ENCODE measurements at places on chromosomes 1 and 21. TPM values are rescaled to one million over a fixed set of nuclear protein-coding genes. Genes with fewer than 3 reads are reported as not detected.

GRCh38 chr1:149848340-149849110, 50.8 kb upstream of the BOLA1 start:
- no peaks in the 10 kb centered on the region for H3K36me3 ChIP-seq
- no peak overlapping the region for H3K27ac ChIP-seq
- DNase-seq = no peak
- H3K4me3 ChIP-seq = peak overlapping the region; percentile 72

RPE65 gene
- not detected for total RNA-seq

DNA sequence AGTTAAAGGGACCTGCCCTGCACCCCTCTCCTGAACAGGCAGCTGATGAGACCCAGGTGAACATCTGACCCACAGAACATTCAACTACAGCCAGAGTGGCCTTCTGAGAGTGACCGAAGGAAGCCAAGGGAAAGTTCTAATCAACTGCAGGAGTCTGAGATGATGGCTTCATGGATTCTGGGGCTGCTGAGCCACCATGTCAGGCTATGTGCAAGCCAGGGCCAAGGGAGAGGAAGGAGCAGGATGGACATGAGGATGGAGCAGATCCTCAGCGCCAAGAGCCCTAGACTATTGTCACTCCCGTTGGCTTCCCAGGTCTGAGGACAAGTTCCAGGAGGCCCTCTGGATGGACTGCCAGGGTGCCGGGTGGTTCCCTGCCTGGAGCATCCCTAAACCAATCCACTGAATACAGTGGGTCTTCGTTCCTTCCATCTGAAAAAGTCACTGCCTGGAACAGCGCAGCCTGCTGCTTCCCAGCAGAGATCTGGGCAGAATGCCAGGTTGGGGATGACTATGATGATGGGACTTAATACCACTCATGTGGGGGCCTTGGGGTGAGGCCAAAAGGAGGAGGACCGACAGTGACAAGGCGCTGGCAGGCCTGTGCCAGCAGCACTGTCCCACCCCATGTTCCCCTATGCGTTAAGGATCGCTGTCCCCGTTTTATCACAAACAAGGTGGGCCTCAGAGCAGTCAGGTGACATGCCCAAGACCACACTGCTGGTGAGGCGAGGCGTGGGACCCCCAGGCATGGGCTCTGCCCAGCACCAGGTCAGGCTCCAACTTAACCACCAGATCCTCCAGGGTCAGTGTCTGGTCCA, 19.8 kb downstream of the SPOCD1 start:
- H3K4me1 ChIP-seq = peaks cover 2% of the 10 kb centered on the region
- no peak overlapping the region for H3K27ac ChIP-seq
- DNase-seq = no peak
- H3K36me3 ChIP-seq = no peaks in the 10 kb centered on the region

DNA sequence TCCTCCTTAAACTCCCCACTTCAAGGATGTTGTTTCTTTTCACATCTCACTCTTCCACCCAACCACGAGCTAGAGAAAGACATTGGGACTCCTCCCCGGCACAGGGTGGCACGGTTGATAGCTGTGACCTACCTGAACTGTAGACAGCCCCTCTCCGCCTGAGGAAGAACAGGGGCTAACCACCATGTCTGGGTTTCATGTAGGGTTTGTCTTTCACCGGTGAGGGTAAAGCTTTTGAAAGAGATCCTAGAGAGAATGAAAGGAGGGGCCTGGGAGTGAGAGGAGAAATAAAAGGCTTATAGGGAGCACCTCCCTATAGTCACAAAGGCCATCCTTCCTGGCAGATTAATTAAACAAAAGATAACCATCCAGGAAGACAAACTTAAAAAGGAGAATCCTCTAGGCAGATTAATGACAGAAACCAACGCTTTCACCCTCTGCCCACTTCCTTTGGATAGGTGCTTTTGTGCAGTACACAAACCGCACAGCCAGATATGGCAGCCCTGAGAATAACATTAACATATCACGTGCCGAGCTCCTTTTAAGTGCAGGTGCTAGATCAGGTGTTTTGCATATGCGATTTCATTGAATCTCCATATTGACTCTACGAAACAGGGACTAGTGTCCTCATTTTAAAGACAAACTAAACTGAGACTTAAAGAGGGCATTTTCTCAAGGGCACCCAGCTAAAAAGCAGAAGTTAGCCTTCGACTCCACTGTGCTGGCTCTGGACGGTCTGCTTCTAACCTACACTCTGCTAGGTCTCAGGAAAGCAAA, 178.1 kb upstream of the RUNX1 start:
- no peaks in the 10 kb centered on the region for H3K27me3 ChIP-seq
- no peak overlapping the region for H3K4me3 ChIP-seq
- H3K4me1 ChIP-seq = peaks cover 10% of the 10 kb centered on the region
- no peaks in the 10 kb centered on the region for H3K36me3 ChIP-seq
- peak overlapping the region; percentile 69 for H3K27ac ChIP-seq

- H3K36me3 ChIP-seq = no peaks in the 10 kb centered on the region
- H3K4me1 ChIP-seq = no peaks in the 10 kb centered on the region
- H3K27ac ChIP-seq = no peak overlapping the region
- H3K4me3 ChIP-seq = peak overlapping the region; percentile 64
- no peaks in the 10 kb centered on the region for H3K27me3 ChIP-seq
Observed at GRCh38 chr1:156388174-156389137, 19.4 kb downstream of the RHBG start.

DNA sequence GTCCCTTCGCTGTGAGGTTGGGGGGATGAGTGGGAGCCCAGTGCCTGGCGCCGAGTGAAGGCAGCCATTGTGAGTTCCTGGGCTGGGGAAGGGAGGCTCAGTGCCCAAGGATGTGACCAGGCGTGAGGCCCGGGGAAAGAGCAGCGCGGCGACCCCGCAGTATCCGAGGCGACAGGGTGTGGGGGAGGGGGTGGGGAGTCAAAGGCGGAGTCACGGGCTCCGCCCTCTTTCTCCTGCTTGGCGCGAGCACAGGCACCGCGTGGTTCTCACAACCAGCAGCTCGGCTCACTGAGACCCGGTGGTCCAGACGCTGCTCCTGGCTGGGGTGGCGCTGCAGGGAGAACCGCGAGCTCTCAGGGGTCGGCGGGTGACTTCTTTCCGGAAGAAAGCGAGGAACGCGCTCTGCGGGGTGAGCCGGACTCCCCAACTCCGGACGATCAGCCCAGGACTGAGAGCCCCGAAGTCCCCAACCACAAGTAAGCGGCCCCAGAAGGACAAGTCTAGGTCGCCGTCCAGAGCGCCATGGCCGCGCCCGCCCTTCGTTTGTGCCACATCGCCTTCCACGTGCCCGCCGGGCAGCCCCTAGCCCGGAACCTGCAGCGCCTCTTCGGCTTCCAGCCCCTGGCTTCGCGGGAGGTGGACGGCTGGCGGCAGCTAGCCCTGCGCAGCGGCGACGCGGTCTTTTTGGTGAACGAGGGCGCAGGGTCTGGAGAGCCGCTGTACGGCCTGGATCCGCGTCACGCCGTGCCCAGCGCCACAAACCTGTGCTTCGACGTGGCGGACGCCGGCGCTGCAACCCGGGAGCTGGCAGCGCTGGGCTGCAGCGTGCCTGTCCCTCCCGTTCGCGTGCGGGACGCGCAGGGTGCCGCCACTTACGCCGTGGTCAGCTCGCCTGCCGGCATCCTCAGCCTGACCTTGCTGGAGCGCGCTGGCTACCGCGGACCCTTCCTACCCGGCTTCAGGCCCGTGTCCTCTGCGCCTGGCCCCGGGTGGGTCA, at the start of gene HPDL:
Gene HPDL, plus strand, starts transcription at position 269 of the 997 bp plus-strand sequence. Its CDS starts 254 bp downstream, at position 523.
- H3K27ac ChIP-seq = no peak within 1 kb of the TSS
- DNase-seq = no peak
- H3K36me3 ChIP-seq = no peaks in the 10 kb centered on the region
- H3K27me3 ChIP-seq = no peaks in the 10 kb centered on the region

GRCh38 chr1:40927781-40928180, 51.7 kb upstream of the CTPS1 start:
- no peak for DNase-seq
- no peaks in the 10 kb centered on the region for H3K4me1 ChIP-seq
- H3K4me3 ChIP-seq = no peak overlapping the region
- no peaks in the 10 kb centered on the region for H3K27me3 ChIP-seq
- no peak overlapping the region for H3K27ac ChIP-seq
- no peaks in the 10 kb centered on the region for H3K36me3 ChIP-seq

DNA sequence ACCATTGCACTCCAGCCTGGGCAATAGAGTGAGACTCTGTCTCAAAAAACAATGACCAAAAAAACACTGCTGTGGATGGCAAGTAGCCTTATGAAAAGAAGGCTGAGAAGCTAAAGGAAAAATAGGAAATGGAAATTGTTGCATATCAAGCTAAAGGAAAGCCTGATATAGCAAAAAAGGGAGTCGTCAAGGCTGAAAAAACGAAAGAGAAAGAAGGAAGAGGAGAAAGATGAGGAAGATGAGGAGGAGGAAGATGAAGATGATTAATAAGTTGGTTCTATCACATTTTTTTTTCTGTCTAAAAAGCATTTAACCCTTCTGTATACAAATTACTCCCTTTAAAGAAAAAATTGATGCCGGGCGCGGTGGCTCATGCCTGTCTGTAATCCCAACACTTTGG, 10.2 kb upstream of the PRDX1 start:
- no peak for DNase-seq
- no peak overlapping the region for H3K4me3 ChIP-seq
- H3K36me3 ChIP-seq = no peaks in the 10 kb centered on the region
- H3K27me3 ChIP-seq = no peaks in the 10 kb centered on the region
- no peaks in the 10 kb centered on the region for H3K4me1 ChIP-seq
- no peak overlapping the region for H3K27ac ChIP-seq

NBPF3 gene
- total RNA-seq = 20.6 TPM

RPS6KC1 gene
- 26.2 TPM for total RNA-seq

DNA sequence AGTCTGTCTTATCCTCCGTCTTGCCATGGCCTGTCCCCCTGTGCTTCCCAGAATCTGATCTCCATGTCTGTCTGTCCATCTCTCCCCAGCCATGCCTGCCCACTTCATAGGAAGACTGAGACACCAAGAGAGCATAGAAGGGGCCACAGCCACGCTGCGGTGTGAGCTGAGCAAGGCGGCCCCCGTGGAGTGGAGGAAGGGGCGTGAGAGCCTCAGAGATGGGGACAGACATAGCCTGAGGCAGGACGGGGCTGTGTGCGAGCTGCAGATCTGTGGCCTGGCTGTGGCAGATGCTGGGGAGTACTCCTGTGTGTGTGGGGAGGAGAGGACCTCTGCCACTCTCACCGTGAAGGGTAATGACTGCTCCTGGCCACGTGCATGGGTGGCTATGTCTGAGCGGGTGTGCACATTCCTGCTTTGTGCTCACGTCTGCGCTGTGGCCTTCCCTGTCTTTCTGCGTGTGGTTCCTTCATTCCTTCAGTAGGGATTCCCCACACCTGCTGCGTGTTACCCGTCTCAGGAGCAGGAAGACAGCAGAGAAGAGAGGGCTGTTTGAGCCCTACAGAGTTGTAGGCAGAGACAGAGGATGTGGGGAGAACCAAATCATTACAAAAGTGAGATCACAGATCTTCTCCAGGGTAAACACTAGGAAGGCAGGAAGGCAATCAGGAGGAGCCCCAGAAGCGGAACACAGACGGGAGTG, 80.8 kb downstream of the OBSCN start:
- no peak for DNase-seq
- H3K36me3 ChIP-seq = no peaks in the 10 kb centered on the region
- no peaks in the 10 kb centered on the region for H3K27me3 ChIP-seq
- no peaks in the 10 kb centered on the region for H3K4me1 ChIP-seq
- no peak overlapping the region for H3K27ac ChIP-seq

GRCh38 chr1:170910273-170910672, 25.1 kb upstream of the MROH9 start:
- DNase-seq = no peak
- H3K4me3 ChIP-seq = no peak overlapping the region
- H3K36me3 ChIP-seq = no peaks in the 10 kb centered on the region
- no peaks in the 10 kb centered on the region for H3K4me1 ChIP-seq
- no peaks in the 10 kb centered on the region for H3K27me3 ChIP-seq

- no peaks in the 10 kb centered on the region for H3K27me3 ChIP-seq
- H3K4me1 ChIP-seq = no peaks in the 10 kb centered on the region
- H3K4me3 ChIP-seq = no peak overlapping the region
- H3K27ac ChIP-seq = no peak overlapping the region
- H3K36me3 ChIP-seq = no peaks in the 10 kb centered on the region
Observed at GRCh38 chr1:72649991-72650390, 367.7 kb upstream of the NEGR1 start.

MYOM3 gene
- total RNA-seq = 0.59 TPM

KCND3 gene
- total RNA-seq = 10.2 TPM

- no peaks in the 10 kb centered on the region for H3K4me1 ChIP-seq
Observed at GRCh38 chr1:222028116-222028515, 286.2 kb upstream of the DUSP10 start.

MIGA1 gene
- total RNA-seq = 30.3 TPM

- no peaks in the 10 kb centered on the region for H3K27me3 ChIP-seq
- H3K4me1 ChIP-seq = no peaks in the 10 kb centered on the region
- no peak overlapping the region for H3K4me3 ChIP-seq
- H3K36me3 ChIP-seq = no peaks in the 10 kb centered on the region
- no peak overlapping the region for H3K27ac ChIP-seq
Observed at GRCh38 chr1:169957884-169958283, 64.2 kb upstream of the SCYL3 start.

GRCh38 chr1:79448426-79448825, 441.9 kb upstream of the ADGRL4 start:
- no peaks in the 10 kb centered on the region for H3K27me3 ChIP-seq
- no peaks in the 10 kb centered on the region for H3K36me3 ChIP-seq
- H3K4me1 ChIP-seq = no peaks in the 10 kb centered on the region
- no peak overlapping the region for H3K4me3 ChIP-seq
- no peak for DNase-seq

LCE1D gene
- not detected for total RNA-seq

DNA sequence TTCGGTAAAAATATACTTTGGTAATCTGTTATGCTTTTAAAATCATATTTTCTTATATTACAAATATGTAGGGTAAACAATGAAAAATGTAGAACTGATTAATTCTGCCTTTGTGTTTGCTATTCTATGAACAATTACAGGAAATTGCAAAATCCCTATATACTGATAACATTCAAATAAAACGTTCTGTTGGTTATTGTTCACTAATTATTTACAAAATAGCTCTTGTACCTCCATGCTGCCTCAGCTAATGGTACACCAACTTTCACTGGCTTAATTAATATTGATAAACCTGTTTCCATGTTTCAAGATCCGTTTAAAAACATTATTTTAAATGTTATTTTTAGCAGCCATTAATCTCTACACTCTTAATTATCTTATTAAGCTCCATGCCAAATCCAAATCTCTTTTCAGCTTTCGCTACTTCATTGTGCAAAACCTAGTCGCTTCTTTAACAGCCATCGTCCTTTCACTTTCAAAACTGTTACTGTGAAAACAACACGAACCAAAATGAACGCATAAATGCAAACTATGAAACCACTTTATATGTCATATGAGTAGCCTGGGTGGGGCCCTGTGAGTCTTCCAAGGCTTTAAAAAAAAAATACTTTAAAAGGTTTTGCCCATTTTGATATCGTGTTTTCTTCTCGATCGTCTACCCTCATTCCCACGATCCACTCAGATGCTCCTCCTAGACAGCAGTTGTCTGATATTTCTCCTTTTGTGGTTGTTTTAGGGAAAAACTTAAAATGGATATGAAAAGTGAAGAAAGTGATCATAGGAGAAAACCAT, 807.1 kb downstream of the USP25 start:
- no peaks in the 10 kb centered on the region for H3K27me3 ChIP-seq
- H3K36me3 ChIP-seq = no peaks in the 10 kb centered on the region
- DNase-seq = no peak
- peak overlapping the region; percentile 89 for H3K27ac ChIP-seq

ARMH1 gene
- total RNA-seq = 3.8 TPM

NOS1AP gene
- total RNA-seq = 17.6 TPM
